ENCODE measurements at places on chromosomes 6 and 20.

DNA sequence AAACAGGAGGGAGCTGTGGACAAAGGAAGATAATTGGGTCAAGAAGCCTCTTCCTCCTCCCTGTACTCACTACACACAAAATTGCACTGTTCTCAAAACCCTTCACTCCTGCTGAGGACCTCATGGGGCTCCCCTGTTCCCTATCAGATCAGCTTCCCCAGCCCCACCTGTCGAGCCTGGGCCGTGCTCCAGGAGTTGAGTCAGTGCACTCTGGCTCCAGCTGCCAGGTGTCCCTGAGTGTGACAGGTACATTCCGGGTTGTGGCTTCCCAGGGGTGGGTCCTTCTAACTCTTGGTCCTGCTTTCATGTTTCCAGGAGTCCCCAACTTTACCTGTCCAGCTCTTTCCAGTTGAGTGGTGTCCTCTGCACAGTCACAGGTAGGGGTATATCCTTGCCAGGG lies 8.4 kb downstream of the RAB5IF start:
- no peak for DNase-seq

DNA sequence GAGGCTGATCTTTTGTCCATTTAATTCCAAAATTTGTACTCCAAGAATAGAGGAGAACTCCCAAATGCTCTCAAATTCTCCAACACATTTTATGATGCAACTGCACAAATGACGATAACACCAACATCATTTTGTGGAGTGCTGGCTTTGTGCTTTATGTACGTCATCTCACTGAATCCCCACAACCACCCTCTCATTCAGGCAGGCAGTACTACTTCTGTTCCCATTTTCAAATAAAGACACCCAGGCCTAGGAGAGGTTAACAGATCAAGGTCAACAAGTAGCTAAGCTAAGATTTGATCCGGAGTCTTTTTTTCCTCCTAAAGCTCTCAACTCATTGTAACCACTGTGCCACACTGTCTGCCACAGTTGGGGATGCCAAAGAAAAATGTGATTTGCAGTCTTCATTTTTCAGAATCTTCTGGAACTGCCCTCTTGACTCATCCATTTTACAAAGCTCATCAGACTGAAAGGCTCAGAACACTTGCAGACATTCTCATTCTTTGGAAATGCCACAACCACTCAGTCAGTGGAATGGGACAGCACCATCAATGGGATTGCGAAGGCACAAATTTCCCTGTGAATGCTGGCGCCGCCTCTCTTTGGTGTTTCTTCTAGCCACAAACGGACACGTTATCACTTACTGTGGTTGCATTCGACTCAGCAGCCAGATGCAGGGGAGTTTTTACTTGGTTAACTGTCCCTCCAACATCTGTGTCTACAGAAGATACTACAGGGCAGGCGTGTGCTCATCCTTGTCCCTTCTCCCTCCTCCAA lies 184.4 kb downstream of the GJA10 start:
- no peak for DNase-seq

GRCh38 chr6:145036848-145037567 lies 698.3 kb downstream of the EPM2A start:
- no peak for DNase-seq

- DNase-seq: no peak
These were observed 388.2 kb upstream of the SYNCRIP start for GRCh38 chr6:86030875-86031274.

DNA sequence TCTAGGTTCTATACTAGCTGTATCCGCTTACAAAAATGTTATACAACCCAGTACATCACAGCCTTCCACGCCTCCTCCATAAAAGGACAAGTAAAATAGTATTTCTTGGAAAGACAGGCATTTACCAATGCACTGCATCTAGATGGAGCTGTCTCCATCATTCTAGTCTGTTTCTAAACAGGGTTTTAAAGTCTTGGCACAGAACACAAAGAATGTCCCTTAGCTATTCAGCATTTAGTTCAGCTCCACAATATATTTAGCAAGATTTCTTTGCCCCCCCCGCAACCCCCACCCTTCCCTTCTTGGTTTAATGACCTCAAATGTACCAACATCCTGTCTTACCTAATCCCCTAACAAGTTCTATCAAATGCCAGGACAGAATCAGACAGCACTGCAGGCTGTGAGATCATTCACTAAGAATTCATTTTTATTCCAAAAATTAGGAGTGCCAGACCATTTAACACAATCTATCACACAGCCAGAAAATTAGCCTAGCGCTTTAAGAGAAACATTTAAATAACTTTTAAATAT lies 198.6 kb downstream of the BACH2 start:
- DNase-seq: peak; percentile 39

DNA sequence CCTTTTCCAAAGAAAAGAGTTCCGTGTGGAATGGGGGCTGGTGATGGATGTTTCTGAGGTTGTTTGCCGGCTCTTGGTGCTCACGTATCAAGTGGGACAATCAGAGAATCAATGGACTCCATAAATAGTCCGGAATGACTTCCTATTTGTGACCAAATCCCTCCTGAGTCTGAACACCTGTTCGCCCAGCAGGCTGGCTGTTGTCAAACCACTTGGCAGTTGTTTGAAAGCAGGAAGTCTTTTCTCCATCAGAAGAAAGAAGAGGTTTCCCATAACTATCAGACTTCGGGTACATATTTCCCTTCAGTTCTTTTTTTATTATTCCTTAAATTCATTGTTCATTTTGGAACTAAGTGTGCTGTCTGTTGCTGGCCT lies 154.7 kb upstream of the RIN2 start:
- no peak for DNase-seq

DNA sequence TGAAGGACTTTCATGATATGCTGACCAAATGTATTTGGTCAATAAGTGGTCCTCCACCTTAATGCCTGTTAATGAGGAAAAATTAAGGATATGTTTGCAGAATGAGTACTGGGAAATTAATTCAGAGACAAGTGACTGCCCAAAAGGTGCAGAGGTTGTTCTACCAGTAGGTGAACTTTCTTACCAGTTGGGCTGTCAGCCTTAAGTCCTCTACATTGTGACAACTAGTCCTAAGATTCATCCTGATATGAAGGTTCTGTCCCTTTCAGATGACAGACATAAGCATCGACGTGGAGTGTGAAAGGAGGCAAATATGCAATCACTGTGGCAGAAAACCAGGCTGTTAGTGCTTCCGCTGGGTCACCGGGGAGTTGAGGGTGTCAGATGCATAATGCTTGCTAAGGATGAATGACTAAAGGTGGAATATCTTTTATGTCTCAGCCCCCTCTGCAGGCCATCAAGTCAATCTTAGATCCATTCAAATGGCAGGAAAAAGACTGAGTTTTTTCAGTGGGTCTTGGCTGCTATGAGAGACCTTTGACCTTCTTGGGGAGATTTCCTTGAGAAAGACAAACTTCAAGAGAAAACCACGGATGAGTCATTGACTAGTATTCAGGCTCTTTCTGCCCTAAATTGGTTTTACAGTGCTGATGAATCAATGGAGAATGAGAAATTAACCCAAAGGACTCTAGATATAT lies 226.0 kb downstream of the TPBG start:
- no peak for DNase-seq

GRCh38 chr20:42360621-42361020 lies 742.4 kb upstream of the CHD6 start:
- no peak for DNase-seq

DNA sequence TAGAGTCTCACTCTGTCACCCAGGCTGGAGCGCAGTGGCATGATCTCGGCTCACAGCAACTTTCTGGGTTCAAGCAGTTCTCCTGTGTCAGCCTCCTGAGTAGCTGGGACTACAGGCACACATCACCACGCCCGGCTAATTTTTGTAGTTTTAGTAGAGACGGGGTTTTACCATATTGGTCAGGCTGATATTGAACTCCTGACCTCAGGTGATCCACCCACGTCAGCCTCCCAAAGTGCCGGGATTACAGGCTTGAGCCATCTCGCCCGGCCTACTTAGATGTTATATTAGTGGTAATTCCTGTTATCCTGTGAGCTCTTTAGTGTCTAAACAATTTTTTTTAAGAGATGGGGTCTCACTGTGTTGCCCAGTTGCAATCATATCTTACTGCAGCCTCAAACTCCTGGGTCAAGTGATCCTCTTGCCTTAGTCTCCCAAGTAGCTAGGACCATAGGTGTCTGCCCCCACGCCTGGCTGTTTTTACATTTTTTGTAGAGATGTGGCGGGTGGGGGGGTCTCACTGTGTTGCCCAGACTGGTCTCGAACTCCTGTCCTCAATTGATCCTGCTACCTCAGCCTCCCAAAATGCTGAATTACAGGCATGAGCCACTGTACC lies 3.9 kb upstream of the C4A start:
- DNase-seq: no peak

DNA sequence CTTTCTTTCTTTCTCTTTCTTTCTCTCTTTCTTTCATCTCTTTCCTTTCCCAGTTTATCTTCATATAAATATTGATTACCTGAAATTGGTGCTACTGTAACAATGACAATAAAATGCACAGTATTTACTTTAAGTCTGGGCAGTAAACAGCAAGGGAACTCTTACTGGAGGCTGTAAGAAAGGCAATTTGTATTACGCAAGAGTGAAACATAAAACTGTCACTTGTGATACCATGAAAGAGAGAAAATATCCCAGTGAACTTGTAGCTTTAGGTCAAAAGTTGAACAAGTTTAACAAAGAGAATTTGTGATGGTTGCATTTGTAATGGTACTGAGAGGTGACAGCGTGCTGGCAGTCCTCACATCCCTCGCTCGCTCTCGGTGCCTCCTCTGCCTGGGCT lies 80.0 kb downstream of the EYS start:
- DNase-seq: no peak

DNA sequence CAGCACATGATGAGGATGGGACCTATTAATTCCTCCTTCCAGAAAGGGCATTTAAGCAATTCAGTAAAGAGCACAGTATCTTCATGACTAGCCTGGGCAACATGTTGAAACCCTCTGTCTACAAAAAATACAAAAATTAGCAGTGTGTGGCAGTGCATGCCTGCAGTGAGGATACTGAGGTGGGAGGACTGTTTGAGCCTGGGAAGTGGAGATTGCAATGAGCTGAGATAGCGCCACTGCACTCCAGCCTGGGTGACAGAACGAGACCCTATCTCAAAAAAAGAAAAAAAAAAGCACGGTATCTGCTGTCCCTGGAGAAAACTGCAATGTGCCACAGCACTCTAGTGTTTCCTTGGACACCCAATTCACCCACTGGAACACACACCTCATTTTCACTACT lies 18.4 kb downstream of the SAMD3 start:
- DNase-seq: no peak

GRCh38 chr6:134424798-134425170 lies 106.9 kb upstream of the SGK1 start:
- no peak for DNase-seq

- DNase-seq: peak; percentile 75
These were observed 1.5 kb upstream of the MSH5 start for GRCh38 chr6:31737991-31738979.

DNA sequence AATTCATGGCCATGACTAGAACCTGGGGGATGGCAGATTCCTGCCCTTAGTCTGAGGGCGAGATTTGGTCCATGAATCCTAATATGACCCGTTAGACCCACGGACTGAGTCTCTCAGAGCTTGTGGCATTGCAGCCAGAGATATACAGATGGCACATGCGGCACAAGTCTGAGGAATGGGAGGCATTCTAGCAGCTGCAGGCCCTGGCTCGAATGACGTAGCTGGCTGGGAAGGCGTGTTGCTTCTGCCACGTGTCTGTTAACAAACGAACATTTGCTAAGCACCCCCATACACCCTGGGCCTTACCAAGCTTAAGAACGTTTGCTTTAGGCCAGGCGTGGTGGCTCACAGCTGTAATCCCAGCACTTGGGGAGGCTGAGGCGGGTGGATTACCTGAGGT lies 68.0 kb downstream of the CD164 start:
- DNase-seq: no peak

DNA sequence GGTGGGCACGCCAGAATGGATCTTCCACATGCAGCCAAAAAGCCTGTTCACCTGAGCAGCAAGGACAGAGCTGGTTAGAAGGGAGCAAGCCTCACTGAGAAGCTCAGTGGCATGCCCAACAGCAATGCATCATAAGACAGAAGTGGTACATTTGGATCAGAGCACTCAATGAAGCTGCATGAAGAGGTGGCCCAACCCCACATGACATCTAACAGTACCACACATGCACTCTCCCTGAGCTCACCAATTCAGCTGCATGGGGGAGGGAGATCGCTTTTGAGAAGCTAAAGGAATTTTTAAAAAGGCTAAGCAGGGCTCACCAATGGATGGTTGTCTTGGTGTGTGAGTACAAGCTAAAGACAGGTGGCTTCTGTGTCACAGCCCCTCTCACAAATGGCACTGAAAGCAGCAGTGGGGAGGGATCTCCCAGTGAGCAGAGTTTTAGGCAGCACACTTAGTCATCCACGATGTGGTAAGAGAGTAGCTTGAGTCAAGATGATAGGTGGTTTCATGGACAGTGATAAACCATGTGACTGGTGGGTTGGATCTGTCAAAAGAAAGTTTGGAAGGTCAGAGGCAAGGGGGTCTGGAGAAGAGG lies 166.6 kb upstream of the TAB2 start:
- peak; percentile 49 for DNase-seq

- DNase-seq: no peak
These were observed 159.7 kb downstream of the CDH4 start for GRCh38 chr20:61411743-61412142.

- DNase-seq: no peak
These were observed 24.0 kb downstream of the PBOV1 start for GRCh38 chr6:138194287-138194686.

DNA sequence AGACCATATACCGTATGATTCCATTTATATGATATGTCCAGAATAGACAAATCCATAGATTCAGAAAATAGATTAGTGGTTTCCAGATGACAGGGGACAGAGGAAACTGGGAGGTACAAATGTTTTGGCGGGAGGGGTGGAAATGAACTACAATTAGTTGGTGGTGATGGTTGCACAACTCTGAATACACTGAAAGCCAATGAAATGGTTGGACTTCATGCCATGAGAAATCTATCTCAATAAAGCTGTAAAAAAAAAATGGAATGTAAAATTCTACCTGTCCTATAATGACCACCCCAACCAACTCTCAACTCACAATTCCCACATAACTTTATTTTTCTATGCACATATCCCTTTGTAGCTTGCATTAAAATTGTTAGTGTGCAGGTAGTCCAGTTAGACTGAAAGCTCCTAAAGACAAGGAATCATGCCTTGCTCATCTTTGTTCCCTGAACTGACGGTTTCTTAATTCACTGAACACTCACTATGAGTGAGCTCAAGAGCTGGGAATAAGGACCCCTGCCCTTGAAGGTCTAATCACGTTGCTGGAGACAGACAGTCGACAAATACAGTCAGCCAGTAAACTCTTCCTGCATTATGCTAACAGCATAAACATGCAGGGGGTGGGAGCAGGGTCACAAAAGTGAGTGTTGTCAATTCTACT lies 1.4 kb downstream of the DCDC2 start:
- DNase-seq: no peak

DNA sequence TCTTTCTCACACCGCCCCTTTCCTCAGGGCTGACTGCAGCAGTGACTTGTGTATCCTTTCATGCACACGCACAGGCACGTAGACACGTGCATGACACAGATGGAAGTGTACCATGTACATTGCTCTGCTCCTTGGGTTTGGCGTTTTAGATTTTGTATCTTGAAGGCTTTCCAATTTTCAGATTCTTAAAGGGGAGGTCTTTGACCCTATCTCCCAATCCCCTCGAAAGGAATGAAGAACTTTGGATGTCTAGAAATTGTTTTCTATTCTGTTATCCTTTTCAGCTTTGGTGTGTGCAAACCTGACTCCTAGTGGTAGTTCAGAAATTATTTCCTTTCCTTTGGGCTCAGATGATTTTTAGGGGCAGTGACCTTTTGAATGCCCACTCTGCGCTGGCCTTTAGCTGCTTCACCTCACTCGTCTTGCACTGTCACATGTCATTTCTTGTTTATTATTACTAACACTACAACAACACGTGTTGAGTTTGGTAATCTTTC lies 63.0 kb downstream of the HIVEP1 start:
- DNase-seq: peak; percentile 19

GRCh38 chr6:139742671-139743070 lies 368.2 kb upstream of the CITED2 start:
- no peak for DNase-seq
